ENCODE measurements at places on chromosomes 7 and 10. TPM values are rescaled to one million over a fixed set of nuclear protein-coding genes. Genes with fewer than 3 reads are reported as not detected.

GRCh38 chr7:70886547-70886946, 245.4 kb upstream of the GALNT17 start:
- DNase-seq: no peak
- H3K4me3 ChIP-seq: no peak overlapping the region
- no peak overlapping the region for H3K27ac ChIP-seq

GRCh38 chr10:113252650-113253618, 299.9 kb upstream of the HABP2 start:
- H3K4me1 ChIP-seq: no peaks in the 10 kb centered on the region
- no peak for DNase-seq
- no peak overlapping the region for H3K4me3 ChIP-seq

DNA sequence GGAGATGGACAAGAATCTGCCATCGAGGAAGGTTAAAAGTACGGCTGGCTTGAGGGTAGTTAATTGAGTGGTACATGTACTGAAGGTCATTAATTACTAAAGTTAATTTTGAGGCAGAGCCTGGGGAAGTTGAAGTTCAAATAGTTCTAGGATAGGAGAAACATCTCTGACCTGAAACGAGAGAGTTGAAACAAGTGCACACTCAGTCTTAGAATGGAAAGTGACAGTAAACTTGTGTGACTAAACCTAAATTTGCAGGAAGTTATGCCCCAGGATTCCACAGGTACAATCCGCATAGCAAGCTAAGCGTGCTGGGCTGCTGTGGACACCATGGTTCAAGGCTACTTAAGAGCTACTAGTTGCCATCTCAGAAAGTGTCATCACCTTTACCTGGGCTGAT, 209.9 kb downstream of the CHCHD3 start:
- no peaks in the 10 kb centered on the region for H3K36me3 ChIP-seq
- H3K27me3 ChIP-seq: no peaks in the 10 kb centered on the region
- no peak overlapping the region for H3K27ac ChIP-seq
- no peak for DNase-seq

DNA sequence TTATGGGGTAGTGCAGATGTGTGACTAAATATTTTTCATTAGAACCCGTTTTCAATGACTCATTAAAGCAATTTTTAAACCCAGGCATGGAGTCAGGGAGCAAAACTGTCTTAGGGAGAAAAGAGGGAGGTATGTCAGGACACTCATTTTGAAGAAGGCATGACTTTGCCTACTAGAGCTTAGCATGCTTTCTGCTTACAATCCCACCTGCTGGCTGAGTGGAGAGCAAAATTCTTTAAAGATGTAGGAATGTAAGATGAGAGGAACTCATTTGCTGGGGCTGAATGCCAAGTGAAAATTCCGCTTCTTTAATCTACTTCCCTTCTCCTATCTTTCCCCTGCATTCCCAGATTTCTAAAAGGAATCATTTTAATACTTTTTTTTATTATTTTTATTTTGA, 232.6 kb downstream of the GALNT17 start:
- H3K27me3 ChIP-seq: no peaks in the 10 kb centered on the region
- DNase-seq: no peak
- H3K36me3 ChIP-seq: no peaks in the 10 kb centered on the region

- H3K4me3 ChIP-seq: no peak overlapping the region
- no peak for DNase-seq
- H3K27ac ChIP-seq: no peak overlapping the region
- H3K4me1 ChIP-seq: no peaks in the 10 kb centered on the region
- H3K36me3 ChIP-seq: no peaks in the 10 kb centered on the region
Observed at GRCh38 chr10:43114743-43115611, 23.3 kb upstream of the CSGALNACT2 start.

GRCh38 chr10:29948881-29949355, 110.5 kb downstream of the JCAD start:
- H3K36me3 ChIP-seq: peaks cover 4% of the 10 kb centered on the region
- peaks cover 48% of the 10 kb centered on the region for H3K4me1 ChIP-seq
- H3K4me3 ChIP-seq: no peak overlapping the region
- no peaks in the 10 kb centered on the region for H3K27me3 ChIP-seq

DNA sequence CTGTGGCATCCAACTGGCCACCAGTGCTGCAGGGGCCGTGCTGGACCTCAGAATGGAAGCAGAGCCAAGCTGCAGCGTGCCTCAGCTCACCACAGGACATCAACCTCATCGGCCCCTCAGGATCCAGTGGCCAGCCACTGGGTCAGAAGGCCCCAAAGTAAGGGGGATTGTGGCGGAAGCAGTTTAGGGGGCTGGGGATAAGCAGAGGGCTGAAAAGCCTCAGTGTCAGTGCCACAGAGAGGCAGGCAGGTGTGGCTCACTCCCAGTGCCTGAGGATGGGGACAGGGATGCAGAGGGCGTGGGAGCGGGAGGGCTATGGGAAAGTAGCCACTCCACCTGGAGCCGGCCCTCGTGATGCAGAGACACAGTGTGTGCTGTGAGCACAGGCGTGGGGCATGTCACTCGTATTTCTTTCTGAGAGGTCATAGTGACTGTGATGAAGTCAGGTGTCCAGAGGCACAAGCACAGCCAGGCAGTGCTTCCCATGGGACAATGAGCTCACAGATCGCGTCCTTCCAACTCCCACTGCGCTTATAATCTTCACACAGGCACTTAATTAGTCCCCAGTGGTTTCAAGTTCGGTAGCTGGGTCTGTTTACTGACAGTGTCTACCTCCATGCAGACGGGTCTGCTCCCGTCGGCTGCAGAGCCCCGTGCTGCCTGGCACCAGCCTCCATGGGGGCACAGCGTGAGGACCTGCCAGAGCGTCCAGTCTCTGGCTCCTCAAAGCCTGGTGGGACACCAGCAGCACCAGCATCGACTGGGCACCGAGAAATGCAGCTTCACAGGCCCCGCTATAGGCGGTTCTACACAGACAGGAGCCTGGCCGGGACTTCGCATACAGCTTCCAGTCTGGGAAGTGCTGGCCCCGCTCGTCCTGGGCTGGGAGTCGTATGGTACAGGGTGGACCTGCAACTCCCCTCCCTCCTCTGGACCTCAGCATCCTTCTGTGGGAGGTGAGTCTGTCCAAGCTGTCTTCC, 42.9 kb upstream of the CNPY1 start:
- peaks cover 23% of the 10 kb centered on the region for H3K4me1 ChIP-seq
- peaks cover 49% of the 10 kb centered on the region for H3K27me3 ChIP-seq
- no peak overlapping the region for H3K4me3 ChIP-seq
- DNase-seq: no peak
- H3K27ac ChIP-seq: no peak overlapping the region

DNA sequence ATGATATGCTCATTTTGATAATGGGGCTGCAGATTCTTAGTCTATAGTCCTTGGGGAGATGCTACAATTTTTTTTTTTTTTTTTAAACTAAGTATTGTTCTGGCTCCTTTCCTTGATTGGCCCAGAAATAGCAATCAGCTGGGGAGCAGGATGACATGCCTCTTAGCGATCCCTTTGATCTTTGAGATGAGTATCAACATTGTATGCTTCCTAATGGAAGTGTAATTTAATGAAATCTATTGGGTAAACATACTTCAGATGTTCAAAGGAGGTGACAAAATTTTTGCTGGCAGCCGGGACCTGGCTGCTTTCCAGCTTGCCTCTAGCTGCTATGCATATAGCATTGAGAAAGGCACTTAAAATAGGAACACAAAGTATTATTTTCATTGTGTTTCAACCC, 43.5 kb downstream of the VTI1A start:
- H3K27me3 ChIP-seq: no peaks in the 10 kb centered on the region
- peaks cover 8% of the 10 kb centered on the region for H3K4me1 ChIP-seq
- no peaks in the 10 kb centered on the region for H3K36me3 ChIP-seq

Gene C7orf57
- total RNA-seq: 0.24 TPM

DNA sequence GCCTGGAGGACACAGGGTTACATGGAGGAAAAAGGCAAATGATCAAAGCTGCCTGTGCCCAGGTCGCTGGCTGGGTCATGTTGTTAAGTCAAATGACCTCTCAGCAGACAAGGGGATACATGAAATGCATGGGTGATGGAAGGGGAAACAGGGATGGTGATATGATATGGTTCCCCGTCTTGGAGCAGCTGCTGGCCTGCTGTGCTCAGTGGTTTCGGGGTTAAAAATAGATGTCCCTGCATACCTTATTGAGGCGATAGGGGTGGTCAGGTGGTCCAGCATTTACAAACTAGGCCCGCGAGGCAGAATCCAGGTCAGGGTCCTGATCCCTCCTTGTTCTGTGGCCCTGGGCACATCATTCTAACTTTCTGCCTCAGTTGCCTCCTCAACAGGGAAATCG, 157.2 kb downstream of the PRPF18 start:
- no peaks in the 10 kb centered on the region for H3K4me1 ChIP-seq
- DNase-seq: no peak
- peaks cover 27% of the 10 kb centered on the region for H3K27me3 ChIP-seq
- no peak overlapping the region for H3K4me3 ChIP-seq
- H3K36me3 ChIP-seq: no peaks in the 10 kb centered on the region

Gene ANKRD1
- total RNA-seq: 6.2 TPM

DNA sequence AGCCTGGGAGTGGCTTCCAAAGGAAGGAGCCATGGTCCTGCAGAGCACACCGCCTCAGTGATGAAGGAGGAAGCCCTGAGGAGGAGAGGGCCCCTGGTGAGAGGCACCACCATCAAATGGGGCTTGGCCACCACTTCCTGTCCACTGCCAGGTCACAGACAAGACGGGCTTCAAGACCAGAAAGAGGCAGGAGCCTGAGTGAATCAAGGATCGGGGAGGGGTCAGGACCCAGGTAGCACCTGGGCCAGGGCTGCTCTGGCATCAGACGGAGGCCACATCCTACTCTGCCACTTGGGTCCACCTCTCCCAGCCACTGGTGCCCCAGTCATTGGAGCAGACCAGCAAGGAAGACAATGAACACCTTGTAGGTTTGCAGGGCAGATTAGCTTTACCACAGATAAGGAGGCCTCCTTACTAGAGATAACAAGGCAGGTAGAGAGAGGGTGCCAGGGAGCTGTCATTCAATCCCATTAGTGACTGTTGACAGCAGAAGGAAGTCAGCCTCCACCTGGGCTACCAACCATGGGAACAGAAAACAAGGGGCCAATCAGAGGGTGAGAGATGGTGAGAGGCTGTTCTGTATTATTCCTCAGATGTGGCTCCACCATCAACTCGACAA, 143.4 kb downstream of the TNS3 start:
- H3K36me3 ChIP-seq: peaks cover 31% of the 10 kb centered on the region
- H3K27me3 ChIP-seq: no peaks in the 10 kb centered on the region
- peak; percentile 22 for DNase-seq
- peaks cover 31% of the 10 kb centered on the region for H3K4me1 ChIP-seq
- H3K27ac ChIP-seq: no peak overlapping the region
- no peak overlapping the region for H3K4me3 ChIP-seq

Gene STK31
- 2.1 TPM for total RNA-seq

Gene HOXA6
- total RNA-seq: 12.4 TPM

DNA sequence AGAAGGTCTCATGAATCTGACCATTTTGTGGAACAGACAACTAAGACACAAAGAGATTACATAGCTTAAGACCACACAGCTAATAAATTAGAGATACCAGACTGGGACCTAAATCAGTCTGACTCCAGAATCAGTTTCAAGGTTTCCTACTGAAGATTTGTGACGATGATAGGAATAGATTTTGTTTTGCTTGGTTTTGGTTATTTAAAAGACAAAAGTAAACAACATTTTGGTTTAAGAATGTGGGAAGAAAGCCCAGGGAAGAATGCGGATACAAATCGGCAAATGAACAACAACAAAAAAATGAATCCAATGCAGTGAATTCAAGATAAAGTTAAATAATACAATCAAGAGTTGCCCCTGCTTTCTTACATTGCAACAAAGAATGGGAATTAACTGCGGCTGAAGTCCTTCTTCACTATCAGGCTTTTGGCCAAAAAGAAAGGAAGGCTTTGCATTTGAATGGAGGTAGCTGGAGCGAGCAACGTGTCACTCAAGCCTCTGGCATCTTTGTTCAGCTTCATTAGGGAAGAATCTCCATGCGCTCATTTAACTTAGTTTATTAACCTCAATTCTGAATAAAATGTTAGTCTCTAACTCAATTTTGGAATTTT, 210.8 kb downstream of the ADAM12 start:
- H3K27ac ChIP-seq: no peak overlapping the region
- H3K4me1 ChIP-seq: no peaks in the 10 kb centered on the region
- no peak for DNase-seq
- peaks cover 12% of the 10 kb centered on the region for H3K27me3 ChIP-seq
- no peaks in the 10 kb centered on the region for H3K36me3 ChIP-seq

GRCh38 chr7:8762803-8763202, 329.4 kb downstream of the NXPH1 start:
- H3K27me3 ChIP-seq: no peaks in the 10 kb centered on the region
- no peak overlapping the region for H3K4me3 ChIP-seq
- no peaks in the 10 kb centered on the region for H3K36me3 ChIP-seq
- H3K27ac ChIP-seq: no peak overlapping the region

Gene TMEM229A
- total RNA-seq: not detected

DNA sequence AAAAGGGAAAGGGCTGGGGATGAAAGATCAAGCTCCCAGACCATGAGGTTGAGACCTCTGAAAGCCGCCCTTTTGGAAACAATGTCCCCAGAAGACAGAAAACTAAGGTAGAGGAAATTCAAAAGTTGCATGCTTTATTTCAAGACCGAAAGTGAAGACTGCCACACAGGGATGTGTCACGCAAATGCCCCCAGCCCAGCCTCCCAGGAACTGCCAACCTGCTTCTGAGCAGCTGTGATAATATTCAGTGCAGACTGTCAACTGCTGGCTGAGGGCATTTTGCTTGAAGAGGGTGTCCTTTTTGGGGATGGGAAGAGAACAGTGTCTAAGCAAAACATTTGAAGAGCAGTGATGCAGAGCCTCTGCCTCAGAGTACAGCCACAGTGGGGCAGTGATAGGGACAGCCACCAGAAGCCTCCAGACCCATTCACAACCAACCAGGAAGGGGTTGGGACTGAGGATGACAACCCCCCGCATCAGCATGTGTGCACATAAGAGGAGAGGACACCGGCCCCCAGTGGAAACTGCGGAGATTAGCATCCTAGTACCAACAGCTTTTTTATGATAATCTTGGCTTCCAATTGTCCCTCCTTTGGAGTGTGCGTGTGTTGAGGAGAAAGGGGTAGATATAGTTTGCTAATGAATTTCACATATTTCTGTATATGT, 34.7 kb upstream of the NFE2L3 start:
- H3K27me3 ChIP-seq: peaks cover 26% of the 10 kb centered on the region
- no peaks in the 10 kb centered on the region for H3K36me3 ChIP-seq
- DNase-seq: no peak
- H3K4me1 ChIP-seq: no peaks in the 10 kb centered on the region
- H3K4me3 ChIP-seq: no peak overlapping the region

DNA sequence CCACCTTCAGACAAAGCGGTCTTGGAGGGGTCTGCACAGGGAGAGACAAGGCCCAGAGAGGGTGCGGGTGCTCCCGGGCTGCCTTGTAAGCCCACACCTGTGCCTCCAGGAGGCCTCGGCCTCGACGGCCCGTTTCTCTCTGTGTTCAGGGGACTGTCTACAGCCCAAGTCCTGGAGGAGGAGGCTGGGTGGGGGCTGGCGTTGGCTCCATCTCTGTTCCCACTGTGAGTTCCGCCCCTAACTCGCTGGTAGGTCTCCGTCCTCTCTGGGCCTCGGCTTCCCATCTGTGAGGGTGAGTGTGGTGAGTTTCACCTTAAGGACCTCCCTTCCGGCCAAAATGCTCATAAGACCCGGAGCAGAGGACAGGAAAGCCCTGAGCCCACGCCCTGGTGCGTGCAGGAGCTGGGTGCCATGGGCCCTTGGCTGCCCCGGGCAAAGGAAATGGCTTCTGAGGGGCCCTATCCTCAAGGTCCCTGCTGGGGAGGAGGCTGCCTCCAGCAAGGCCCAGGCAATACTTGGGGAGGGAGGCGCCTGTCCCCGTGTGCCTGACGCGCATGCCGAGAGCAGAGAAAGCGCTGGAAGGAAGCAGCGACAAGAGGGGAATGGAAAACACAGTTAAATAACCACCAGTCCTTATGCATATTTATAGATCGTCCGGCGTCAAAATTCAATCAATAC, 276.8 kb downstream of the ELFN1 start:
- no peaks in the 10 kb centered on the region for H3K27me3 ChIP-seq
- no peak overlapping the region for H3K4me3 ChIP-seq
- H3K36me3 ChIP-seq: no peaks in the 10 kb centered on the region

Data from Calu3 (cell line).